Activated CD4-positive, alpha-beta T cell treated with anti-CD3 and anti-CD28 coated beads for 24 hours (primary cell): ENCODE measurements at places on chromosomes 6 and 20.

GRCh38 chr20:35561268-35561667 is 19.4 kb downstream of the ERGIC3 start:
- DNase-seq = no peak

DNA sequence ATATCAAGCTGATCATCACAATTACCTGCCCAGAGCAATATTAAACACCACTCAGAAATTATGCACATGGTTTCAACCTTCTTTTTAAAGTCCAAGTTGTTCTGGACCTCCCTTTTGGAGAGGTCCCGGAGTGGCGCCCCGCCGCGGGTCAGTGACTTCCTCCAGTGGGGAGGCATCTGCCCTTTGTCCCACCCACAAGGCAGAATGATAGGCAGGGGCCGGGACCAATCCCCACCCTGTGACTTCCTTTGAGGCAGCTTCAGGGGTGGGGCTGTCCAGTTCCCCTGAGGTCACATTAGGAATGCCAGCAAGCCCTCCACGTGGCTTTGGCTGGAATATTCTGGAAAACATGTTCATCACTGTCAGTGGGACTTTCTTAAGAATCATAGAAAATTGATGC is 207.0 kb downstream of the ANKRD60 start:
- DNase-seq = no peak

DNA sequence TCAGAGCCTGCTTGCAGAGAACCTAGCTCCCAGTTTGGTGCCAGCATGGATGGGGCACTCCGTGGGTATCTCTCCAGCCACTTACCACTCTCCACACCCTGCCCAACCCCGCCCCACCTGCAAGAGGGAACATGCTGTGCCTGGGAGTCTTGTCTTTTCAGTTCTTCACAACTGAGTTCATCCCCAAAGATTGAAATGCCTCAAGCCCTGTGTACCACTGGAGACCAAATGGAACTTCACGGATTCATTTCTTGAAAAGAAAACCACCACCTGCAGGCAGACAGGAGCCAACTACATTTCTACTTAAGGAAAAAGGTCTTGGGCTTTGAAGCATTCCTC is 50.1 kb downstream of the TRERF1 start:
- no peak for DNase-seq

GRCh38 chr6:5670811-5671561 is 335.7 kb downstream of the NRN1 start:
- no peak for DNase-seq

GRCh38 chr6:122361314-122361979 is 38.0 kb upstream of the HSF2 start:
- no peak for DNase-seq

- no peak for DNase-seq
Observed at GRCh38 chr6:159059141-159059540, 14.3 kb upstream of the TAGAP start.

DNA sequence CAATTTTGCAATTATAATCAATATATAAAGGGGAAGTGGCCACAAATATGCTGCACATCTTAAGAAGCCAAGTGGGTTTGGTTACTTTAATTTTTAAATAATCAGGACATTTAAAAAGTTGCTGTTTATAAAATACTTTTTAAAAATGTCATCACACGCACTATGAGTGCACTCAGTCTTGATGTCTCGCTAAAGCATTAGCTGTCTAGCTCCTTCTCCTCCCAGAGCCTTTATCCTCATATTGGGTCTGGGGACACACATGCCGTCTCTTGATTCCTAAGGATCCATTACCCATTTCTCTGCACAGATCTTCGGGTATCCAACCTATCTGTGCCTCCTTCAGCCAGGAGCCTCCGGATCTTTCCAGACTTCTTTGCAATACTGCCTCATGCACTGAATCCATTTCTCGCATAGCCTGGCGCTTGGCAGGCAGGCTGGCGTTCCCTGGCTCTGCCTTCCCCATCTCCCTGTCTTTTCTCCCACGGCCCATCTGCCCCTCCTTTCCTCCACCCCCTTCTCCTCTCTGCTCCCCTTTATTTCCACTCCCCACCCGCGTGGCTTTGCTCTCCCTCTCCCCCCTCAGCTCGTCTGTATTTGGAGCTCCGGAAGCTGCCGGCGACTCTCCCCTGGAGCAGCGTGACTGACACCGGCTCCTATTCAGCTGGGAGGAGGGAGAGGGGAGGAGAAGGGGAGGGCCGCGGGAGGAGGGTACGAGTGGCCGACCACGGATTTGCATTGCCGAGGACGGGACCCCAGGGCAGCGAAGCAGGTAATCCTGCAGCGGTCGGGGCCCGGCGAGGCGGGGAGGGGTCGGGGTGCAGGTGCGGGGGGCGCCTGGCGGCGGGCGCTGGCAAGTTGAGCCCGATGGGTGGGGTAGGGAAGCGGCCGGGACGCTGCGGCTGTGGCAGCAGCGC is at the start of gene CAP2:
Gene CAP2, plus strand, starts transcription at position 618 of the 914 bp plus-strand sequence. CDS start 27,961 bp downstream, outside the sequence.
- no peak for DNase-seq

DNA sequence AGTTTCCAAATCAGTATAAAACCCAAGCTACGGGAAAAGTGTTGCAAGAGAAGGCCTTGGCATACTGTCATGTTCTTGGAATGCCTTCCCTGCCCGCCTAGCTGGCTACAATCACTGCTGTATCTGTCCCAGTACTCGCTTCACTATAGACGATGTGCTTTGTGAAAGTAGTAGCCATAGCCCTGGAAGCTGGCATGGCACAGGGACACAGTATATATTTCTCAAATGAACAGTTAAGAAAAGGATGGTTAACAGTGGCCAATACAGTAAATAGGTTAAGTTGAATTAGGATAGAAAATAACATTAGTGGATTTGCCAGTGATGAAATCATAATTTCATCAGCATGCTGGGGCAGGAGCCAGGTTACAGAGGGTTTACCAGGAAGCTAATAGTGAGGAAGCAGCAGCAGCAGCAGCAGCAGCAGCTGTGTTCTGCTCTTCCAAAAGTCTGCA is 499.3 kb downstream of the CDKAL1 start:
- no peak for DNase-seq

DNA sequence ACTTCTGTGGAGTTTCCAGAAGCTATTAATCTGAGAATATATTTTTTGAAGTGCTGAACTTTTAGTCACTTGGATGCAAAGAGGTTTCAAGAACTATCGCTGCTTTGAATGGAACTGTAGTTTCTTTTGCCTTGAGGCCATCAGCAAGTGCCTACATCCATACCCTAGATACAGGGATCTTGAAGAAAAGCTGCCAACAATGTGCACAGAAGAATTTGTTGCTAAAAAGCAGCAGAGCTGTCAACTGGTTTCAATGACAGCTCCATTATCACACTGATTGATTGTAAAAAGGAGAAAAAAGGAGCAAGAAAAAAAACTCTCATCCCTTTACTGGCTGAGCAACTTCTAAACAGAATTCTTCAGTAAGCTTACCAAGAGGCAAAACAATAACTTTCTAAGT is 251.0 kb upstream of the NRSN1 start:
- no peak for DNase-seq

DNA sequence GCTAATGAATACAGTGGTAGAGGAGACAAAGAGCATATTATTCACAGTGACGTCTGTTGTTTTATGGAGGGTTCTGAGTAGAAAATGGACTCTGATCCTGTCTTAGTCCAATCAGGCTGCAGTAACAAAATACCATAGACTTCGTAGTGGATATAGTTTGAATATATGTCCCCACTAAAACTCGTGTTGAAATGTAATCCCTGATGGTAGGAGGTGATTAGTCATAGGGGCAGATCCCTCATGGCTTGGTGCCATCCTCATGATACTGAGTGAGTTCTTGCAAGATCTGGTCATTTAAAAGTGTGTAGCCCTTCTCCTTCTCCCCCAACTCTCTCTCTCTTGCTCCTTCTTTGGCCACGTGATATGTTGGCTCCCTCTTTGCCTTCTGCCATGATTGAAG is 82.5 kb downstream of the CD83 start:
- no peak for DNase-seq

GRCh38 chr6:15061180-15061641 is 184.7 kb upstream of the JARID2 start:
- DNase-seq = no peak

- DNase-seq = no peak
Observed at GRCh38 chr6:89853068-89853467, 23.4 kb downstream of the CASP8AP2 start.

- DNase-seq = no peak
Observed at GRCh38 chr6:149319422-149319821, 1.9 kb downstream of the TAB2 start.

DNA sequence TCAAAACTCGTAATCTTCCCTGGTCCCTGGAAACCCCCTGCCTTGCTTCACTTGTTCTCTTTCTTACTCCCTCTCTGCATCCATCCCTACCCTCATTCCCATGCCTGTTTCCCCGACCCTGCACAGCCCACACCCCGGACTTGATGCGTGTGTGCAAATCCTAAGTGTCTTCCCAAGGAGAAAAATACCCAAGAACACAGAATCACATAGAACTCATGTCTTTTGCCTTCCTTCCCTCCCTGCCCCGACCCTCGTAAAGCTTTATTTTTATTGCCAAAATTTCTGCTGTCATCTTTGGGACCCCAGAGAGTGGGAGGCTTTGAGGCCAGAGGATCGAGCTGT is 169.6 kb upstream of the PMEPA1 start:
- no peak for DNase-seq

DNA sequence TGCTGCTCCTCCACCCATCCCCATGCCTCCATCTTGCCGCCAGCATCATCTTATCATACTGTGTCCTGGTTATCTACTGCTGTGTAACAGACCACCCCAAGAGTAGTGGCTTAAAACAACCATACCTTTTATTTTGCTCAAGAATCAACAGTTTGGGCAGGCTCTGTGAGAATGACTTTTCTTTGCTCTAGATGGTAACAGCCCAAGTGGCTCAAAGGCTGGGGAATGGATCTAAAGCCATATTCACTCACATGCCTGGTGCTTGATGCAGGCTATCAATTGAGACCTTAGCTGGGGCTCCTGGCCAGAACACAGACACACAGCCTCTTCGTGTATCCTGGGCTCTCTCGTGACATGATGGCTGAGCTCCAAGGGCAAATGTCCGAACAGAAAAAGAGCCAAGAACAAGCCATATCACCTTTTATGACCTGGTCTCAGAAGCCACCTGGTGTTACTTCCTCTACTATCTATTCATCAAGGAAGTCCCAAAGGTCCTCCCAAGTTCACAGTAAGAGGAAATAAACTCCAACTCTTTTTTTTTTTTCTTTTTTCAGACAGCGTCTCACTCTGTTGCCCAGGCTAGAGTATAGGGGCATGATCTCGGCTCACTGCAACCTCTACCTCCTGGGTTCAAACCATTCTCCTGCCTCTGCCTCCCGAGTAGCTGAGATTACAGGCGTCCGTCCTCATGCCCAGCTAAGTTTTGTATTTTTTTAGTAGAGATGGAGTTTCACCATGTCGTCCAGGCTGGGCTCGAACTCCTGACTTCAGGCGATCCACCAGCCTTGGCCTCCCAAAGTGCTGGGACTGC is 159.3 kb upstream of the JARID2 start:
- DNase-seq = no peak

- DNase-seq = no peak
Observed at GRCh38 chr20:37262505-37262904, 891 bp upstream of the GHRH start.

- no peak for DNase-seq
Observed at GRCh38 chr20:38072898-38073297, 39.4 kb downstream of the RPRD1B start.

- no peak for DNase-seq
Observed at GRCh38 chr20:38218566-38218885, 42.0 kb downstream of the KIAA1755 start.

DNA sequence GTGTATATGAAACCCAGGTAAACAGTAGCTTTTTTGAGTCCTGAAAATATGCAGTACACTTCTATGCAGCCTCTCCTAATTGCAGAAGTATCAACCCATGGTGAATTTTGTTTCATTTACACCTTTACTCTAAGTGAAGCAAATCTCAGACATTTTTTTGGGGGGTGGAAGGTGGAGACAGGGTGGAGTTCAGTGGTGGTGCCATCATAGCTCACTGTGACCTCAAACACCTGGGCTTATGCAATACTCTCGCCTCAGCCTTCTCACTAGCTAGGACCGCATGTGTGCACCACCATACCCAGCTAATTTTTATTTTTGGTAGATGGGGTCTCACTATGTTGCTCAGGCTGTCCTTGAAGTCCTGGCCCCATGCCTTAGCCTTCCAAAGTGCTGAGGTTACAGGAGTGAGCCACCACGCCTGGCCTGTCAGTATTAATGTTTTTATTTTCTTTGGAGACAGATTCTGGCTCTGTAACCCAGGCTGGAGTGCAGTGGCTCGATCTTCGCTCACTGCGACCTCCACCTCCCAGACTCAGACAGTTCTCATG is 80.3 kb downstream of the JARID2 start:
- no peak for DNase-seq

- no peak for DNase-seq
Observed at GRCh38 chr6:30912746-30913520, 1.1 kb upstream of the VARS2 start.

- no peak for DNase-seq
Observed at GRCh38 chr6:33492093-33492492, 37.7 kb downstream of the ZBTB9 start.

- DNase-seq = no peak
Observed at GRCh38 chr6:168660400-168660945, 219.5 kb downstream of the SMOC2 start.

DNA sequence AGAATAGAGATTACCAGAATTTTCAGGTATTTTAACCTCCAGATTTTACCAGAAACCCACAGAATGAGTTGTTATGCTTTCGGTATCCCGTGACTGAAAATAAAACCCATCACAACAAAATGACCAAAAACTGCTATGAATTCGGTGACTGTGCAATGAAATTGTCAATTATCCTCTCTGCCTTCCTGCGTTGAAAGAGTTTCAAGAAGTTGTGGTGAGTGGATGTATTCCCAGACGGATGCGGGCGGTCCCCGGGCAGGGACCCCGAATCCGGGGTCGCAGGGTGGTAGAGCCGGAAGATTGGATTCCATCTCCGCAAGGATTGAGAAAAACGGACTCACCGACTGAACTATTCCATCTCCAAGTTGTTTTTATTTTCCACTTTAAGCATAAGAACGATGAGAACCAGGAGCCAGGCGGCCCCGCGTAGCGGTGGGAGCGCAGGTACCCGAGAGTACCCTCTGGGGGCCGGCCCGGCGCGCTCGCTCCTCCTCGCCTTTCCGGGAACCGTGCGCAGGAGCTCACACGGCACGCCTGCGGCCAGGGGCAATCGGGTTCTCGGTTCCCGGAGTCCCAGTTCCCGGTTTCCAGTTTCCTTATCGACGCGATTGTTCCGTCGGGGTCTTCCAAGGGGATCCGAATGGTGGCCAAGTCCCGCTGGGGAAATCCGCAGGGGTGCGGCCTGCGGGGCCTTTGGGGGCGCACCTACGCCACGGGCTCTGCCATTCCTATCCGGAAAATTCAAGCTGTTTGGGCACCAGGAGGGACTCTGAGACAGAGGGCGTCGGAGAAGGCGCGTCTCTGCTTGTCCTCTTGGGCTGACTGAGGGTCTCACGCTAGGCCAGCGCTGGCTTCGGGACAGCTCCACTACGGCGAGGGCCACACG is 104.9 kb upstream of the PRDM1 start:
- no peak for DNase-seq

DNA sequence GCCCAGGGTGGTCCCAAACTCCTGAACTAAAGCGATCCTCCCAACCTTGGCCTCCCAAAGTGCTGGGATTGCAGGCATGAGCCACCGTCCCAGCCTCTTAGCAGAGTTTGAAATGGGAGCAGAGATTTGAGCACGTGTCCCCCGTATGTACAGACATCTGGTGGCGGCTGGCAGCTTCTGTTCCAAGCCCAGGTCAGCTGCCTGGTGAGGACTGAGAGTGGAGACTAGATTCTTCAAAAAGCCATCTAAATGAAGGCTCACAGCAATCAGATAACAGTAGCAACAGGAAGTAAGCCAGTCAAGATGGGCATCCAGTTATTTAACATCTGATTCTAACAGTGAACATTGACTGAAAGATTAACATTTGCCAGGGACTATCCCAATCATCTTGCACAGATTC is 128.1 kb upstream of the AKAP12 start:
- DNase-seq = no peak
